ENCODE measurements at places on chromosomes 3 and 15.

- no peak for DNase-seq
Measured at GRCh38 chr3:14492948-14493881, 46.9 kb downstream of the GRIP2 start.

DNA sequence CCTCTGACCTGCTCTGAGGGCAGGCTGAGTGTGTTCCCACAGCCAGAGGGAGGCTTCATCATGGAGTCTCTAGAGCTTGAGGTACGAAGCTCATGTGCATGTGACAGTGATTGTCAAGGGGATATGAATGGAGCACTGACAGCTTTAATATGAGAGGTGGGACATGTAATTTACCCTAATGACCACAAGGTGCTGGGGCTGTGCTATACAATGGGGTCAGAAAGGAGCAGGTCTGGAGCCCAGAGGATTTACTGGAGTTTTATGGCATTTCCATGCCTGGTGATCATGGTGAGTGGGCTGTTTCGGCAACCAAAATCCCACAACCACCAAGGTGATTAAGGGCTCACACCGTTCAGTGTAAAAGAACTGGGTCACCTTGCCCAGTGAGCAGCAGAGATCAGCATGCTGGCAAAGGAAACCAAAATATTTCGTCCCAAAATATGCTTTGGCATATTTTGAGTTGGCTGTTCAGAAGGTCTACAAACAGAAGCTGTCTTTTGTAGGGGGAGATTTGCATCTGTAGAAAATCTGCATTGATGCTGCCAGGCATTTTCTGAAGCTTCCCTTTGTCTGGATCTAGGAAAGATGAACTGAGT lies 40.1 kb upstream of the RASGRF1 start:
- DNase-seq: no peak

GRCh38 chr15:86018679-86019078 lies 61.0 kb upstream of the AGBL1 start:
- DNase-seq: no peak

DNA sequence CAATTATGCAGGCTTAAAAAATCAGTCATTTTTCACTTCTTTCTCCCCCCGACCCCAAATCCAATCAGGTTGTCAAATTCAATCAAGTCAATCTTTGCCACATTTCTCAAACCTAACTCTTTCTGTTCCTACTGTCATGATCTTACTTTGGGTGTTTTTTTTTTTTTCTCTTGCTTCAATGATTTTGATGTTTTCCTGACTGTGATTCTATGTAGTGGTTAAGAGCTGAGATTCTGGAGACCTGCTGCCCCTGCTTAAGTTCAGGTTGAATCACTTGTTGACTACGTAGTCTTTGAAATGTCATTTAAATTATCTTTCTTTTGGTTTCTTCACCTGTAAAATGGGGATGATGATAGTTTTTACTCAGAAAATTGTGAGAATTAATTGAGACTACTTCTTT lies 117.5 kb downstream of the TPRG1 start:
- DNase-seq: no peak

DNA sequence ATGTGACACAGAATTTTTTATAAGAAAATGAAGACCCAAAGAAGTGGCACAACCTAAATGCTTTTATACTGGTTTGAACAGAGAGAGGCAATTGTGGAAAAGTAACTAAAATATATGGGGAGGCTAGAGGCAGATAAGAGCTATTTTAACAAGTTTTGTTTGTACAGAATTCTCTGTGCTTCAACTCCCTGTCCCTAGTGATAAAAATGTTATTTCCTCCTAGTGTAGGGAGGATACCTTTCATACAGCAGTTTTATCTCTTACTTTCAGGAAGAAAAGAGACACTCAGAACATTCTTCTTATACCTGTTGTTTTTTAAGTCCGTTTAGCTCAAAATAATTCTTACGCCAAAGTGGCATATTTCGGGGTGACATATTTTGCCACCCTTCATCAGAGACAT lies 21.2 kb upstream of the ZNF639 start:
- DNase-seq: no peak

DNA sequence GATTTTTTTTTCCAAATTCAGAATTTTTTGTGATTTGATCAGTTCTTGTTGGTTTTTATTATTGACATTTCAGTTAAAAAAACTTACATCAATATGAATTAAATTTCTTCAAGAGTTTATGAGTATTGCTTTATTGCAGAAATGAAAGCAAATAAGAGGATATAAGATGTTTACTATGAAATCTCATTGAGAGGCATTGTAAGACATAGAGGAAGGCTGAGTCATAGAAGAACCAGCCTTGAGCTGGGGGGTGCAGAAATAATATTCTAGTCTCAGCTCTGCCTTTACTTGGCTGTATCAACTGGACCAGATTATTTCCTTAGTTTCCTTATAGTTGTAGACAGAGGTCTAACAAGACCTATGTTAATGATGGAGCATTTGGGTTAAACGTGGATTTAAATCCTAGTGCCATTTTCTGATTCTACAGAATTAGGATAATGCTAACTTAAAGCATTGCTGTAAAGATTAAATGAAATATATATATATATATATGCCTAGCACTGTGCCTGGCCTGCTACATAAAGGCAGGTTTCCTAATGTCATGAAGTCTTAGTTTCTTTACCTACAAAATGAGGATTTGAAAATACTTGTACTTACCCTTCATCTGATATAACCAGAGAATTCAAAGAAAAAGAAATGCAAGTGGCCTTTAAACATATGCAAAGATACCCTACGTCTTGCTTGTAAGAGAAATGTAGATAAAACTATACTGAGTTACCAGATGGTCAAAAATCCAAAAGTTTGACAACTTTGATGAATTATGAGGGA lies 7.3 kb downstream of the FAM98B start:
- no peak for DNase-seq

- DNase-seq: peak; percentile 40
Measured at GRCh38 chr15:63089260-63090043, 32.2 kb upstream of the LACTB start.

DNA sequence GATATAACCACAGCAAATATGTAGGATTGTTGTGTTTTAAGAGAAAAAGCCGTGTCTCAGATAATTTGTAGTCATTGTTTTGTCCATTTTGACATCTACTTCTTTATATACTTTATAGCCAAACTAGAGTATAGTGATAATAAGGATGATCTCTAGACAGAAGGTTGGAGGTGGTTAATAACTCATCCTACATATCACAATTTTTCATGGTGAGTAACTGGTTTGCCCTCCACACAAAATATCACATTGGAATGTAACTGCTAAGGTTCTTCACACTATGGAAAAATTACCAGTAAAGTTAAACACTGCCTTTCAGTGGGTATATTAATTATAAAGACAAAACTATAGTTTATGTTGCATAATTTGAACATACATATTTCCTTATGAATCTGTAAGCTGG lies 380.7 kb downstream of the LPP start:
- no peak for DNase-seq

DNA sequence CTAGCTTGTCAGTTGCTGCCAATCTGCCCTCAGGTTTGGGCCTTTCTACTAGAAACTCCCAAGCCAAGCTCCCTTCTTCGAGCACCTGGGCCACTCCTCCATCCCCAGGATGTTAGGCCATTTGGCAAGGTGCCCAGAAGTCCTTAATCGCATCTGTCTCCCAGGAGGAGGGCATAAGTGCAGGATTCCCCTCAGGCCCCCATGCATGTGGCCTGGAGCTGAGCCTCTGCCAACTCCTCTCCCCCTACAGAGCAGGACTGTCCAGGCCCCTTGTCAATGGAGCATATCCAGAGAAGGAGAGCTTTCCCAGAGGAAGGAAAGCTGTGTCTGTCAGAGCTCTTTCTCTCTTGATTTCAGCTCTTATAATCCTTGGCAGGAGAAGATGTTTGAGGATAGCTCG lies 182.6 kb upstream of the ROPN1 start:
- DNase-seq: no peak

- DNase-seq: no peak
Measured at GRCh38 chr15:73989001-73989798, 2.9 kb downstream of the STOML1 start.

DNA sequence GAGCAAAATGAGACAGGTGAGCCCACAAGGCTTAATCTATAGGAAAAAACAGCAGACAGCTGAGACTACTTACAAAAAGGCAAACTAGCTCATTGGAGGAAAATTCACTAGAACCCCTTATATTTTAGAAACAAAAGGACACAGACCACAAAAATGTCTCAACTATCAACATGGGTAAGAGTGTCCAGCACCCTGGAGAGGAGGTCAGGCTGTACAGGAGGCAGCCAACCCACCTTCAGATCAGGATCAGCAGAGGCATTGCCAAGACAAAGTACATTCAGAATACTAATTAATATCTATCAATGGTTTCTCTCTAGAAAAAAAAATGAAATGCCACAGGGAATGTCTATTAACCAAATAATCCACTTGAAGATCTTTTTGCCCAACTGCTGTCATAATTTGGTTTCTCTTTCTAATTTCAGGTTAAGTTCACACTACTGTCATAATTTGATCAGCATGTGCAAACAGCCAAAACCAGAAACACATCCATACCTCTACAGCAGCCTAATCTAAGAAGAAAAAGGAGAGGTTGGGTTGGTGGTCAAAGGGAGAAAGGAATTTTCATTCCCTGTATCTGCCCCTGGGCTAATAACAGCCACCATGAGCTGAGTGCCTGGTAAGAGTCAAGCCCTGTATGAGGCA lies 26.0 kb upstream of the THBS1 start:
- DNase-seq: no peak

DNA sequence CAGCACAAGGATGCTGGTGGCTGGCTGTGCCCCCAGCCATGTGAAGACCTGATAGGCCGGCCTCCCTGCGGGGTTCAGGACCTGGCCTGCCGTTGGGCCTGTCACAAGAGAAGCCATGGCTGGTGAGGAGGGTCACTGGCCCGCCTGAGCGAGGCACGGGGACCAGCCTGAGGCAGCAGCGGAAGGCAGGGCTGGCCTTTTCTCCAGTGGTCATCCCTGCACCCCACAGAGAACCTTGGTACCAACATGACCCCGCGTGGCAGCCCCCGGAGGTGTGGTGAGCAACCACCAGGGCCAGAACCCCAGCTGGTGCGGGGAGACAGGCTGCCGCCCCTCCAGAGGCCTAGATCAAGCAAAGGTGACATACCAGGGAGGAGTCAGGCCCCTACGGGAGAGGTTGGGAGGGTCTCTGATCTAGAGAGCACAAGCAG lies 134.1 kb upstream of the MEF2A start:
- no peak for DNase-seq

DNA sequence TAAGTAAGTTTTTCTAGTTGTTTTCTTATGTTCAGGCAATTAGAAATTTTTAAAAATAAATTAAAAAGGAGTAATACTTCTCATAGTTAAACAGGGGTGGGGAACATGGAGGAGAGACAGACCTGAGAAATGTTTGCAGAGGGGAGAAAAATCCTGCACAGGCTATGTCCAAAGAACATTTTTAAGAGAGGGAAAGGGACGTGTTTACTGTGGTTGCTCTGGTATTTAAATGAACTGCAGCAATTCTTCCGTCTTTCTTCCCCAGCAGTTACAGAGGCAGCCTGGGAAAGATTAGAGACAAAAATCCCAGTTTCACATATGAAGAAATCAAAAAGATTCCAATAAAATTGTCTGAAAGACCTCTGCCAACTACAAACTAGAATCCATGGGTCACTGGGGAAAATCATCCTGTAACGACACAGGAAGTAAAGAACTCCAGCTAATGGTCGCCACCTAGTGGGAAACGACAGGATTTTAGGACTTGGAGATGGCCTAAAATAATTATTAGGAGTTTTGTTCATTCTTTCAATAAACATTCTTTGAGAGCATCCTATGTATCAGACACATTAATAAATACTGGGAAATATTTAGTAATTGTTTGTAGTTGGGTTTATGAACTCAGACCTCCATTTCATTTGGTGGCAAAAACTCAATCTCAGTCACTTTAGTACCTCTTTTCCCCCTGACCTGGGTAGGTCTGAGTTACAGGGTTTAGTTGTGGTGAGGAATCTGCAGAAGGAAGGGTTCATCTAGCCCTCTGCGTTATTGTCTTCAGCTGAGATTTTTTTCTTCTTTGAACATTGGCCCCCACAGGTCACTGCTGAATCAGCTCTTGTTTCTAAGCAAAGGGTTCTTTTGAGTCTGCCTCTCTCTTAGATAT lies 69.9 kb upstream of the GOLIM4 start:
- peak; percentile 73 for DNase-seq

DNA sequence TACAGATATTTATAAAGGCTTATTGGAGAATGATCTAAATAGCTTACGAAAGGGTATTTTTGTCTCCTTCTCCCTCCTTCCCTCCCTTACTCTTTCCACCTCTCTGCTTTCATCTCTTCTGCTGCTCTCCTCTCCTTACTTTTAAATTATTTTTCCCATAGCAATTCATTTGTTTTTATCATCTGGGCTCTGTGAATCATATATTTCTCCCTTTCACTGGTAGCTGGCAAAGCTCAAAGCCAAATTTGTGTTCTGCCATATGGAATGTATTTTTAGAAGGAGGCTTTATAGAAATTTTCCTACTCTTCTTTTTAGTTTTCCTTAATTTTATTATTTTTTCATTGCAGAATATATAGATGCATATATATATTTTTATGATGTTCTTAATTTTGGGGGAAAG lies 385.8 kb downstream of the C3orf38 start:
- no peak for DNase-seq

DNA sequence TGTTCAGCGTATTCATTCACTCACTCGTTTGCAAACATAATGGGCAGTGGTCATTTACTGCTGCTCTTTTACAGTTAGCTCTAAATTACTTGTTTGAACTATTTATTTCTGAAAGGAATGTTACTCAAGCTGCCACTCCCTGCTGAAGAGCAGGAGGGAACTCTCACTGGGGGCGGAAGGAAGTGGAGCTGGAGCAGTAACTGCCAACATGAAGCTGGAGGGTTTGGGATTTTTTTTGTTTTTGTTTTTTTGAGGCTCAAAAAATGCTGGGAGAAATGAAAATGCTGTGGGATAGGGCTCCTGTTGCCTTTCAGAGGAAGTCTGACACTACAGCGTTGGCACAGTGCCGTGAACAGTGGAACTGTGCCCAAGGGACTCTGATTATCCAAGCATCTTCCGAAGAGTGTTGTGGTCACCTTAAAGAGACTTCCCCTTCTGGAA lies 44.1 kb downstream of the SENP2 start:
- DNase-seq: peak; percentile 14

DNA sequence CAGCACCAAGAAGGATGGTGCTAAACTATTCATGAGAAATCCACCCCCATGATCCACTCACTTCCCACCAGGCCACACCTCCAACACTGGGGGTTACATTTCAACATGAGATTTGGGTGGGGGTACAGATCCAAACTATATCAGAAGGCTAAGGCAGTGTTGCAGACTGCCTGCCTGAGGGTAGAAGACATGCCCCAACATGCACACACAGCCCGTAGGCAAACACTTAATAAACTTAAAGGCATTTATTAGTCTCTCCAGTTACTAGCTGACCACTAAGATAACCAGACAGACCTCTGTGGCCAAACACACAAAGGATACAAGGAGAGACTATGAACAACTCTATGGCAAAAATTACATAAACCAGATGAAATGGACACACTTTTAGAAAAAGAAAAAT lies 10.2 kb downstream of the FAM162A start:
- no peak for DNase-seq

GRCh38 chr3:55272031-55272645 lies 215.0 kb downstream of the WNT5A start:
- DNase-seq: no peak

DNA sequence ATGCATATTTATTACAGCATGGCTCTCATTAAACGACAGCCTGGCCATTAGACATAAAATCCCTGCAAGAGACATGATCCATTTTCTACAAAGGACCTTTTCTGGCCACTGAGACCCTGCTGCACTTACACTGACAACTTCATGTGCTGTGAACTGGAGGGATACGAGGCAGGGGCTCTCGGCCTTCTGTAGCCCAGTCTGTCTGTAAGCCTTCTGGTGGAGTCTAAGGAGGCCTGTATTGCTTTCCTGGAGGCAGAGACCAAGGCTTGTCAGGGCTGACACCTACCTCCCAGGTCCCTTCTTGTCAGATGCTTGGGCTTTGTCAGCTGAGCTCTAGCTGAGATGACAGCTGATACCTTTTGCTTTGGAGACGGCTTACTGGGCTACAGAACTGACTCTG lies 776.9 kb upstream of the ARPP21 start:
- no peak for DNase-seq
